ENCODE measurements at places on chromosomes 6 and 20. TPM values are rescaled to one million over a fixed set of nuclear protein-coding genes. Genes with fewer than 3 reads are reported as not detected.

DNA sequence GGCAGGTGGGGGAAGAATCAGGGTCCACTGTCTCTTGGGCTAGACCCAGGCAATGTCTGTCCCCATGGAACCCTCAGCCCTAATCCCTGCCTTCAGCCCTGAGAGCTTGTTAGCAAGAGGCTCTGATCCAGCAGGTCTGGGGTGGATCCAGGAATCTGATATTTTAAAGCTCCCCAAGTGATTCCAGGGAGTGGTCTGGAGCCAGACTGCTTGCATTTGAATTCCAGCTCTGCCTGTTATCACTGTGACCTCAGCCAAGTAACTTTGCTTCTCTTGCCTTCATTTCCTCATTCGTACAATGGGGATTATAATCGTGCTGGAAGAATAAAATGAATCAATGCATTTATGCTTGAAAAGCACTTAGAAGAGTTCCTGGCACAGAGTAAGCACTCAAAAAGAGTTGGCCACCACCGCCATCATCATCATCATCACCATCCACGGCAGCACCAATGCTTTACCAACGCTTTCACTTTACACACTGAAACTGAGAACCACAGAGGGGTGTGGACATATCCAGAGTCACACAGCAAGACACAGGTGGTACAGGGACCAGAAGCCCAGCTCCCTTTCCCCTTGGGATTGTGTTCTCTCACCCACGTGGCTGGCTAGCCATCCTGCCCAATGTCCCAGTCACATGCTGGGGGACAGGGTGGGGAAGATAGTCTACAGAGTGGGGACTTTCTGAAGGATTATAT, 75.7 kb upstream of the RALY start:
- DNase-seq = no peak
- no peak overlapping the region for H3K27ac ChIP-seq
- no peaks in the 10 kb centered on the region for H3K4me1 ChIP-seq

The WFDC5 gene
- not detected for total RNA-seq

GRCh38 chr6:2938632-2939083, 32.7 kb downstream of the SERPINB6 start:
- H3K27ac ChIP-seq = no peak overlapping the region
- H3K4me3 ChIP-seq = no peak overlapping the region
- no peaks in the 10 kb centered on the region for H3K36me3 ChIP-seq

DNA sequence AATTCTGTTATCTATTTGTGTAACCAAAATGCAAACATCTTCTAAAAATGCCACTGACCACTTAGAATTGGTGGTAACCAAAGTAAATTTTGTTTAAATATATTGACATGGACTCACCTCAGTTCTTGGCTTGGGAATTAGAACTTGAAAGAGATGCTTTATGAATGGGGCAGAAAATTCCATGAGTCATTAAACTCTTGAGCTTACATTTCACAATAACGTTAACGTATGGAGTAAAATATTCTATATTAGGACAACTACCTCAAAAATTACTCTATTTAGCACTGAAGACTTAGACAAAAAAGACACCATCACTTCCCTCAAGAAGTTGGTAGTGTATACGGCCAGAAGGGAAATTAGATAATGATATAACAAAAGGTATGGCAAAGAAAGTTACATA, 752.2 kb upstream of the MARCKS start:
- no peak overlapping the region for H3K4me3 ChIP-seq
- no peaks in the 10 kb centered on the region for H3K36me3 ChIP-seq
- H3K27ac ChIP-seq = no peak overlapping the region

DNA sequence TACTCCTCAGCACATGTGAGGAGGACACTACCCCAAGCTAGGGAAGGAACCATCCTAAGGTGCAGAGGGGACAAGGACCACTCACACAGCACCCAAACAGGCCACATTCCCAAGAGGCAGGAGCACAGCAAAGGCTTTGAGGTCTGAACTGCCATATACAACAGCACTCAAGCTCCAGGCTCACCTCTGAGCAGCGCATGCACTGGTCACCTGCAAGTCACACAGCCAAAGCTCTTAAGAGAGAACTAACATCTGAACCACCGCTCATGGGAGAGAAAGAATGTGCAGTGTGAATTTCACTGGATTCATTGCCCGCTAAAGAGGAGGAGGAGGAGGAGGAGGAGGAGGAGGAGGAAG, 31.0 kb downstream of the NPEPL1 start:
- H3K4me3 ChIP-seq = no peak overlapping the region
- H3K27me3 ChIP-seq = no peaks in the 10 kb centered on the region
- H3K27ac ChIP-seq = no peak overlapping the region
- no peak for DNase-seq

- no peaks in the 10 kb centered on the region for H3K4me1 ChIP-seq
- no peak overlapping the region for H3K27ac ChIP-seq
- no peak for DNase-seq
Measured at GRCh38 chr20:35854713-35855348, 83.0 kb downstream of the PHF20 start.

DNA sequence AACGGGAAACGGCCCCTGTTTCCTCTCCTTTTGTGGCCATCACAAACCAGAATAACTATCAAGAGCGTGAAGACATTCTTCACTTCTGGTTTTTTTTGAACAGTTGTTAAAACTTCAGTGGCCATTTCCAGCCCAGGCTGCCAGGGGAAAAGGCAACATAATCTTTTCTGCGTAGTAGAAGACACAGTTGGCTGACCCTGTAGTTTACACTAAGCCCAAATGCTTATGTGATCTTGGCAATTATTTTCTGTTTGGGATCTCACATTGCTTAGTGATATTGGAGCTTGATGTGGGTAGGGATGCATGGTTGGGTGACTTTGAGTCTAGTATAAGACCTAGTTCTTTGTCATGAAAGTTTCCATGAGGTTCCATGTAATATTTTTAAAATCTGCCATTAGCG, 449.4 kb upstream of the CDH4 start:
- no peak for DNase-seq
- H3K36me3 ChIP-seq = no peaks in the 10 kb centered on the region
- no peak overlapping the region for H3K27ac ChIP-seq
- H3K4me1 ChIP-seq = no peaks in the 10 kb centered on the region

The PNPLA1 gene
- 0.14 TPM for total RNA-seq

The SLC12A5 gene
- total RNA-seq = 0.33 TPM

The VSX1 gene
- not detected for total RNA-seq

- DNase-seq = no peak
- no peak overlapping the region for H3K27ac ChIP-seq
- H3K27me3 ChIP-seq = no peaks in the 10 kb centered on the region
- no peaks in the 10 kb centered on the region for H3K4me1 ChIP-seq
Measured at GRCh38 chr6:132187816-132188215, 213.5 kb downstream of the MOXD1 start.

DNA sequence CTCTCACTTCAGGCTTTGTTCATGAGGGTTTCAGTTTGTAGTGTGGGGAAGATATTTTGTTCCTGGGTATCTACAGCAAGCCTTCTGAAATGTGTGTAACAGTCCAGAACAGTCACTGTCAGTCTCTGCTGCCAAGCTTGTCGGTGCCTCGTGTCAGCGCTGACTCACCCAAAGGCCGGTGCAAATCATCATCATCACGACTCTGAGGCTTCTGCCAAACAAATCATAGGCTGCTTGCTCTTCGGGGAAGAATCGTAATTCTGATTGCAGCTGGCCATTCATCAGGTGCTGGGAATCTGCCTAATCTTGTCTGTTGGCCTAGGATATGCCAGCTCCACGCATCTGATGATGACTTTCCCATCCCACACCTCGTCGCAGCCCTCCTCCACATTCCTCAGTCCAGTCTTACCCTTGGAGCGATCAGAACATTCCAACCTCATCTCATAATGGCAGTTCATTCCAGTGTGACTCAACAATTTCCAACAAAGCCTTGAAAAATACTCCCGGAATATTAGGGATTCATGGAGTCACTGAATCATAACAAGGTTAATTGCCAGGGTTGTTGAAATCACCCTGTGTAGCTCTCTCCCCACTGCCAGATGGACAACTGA, 40.9 kb downstream of the ALDH8A1 start:
- DNase-seq = no peak
- H3K4me1 ChIP-seq = no peaks in the 10 kb centered on the region
- no peaks in the 10 kb centered on the region for H3K27me3 ChIP-seq
- H3K36me3 ChIP-seq = no peaks in the 10 kb centered on the region
- H3K4me3 ChIP-seq = no peak overlapping the region

GRCh38 chr6:747028-747427, 54.1 kb upstream of the EXOC2 start:
- no peaks in the 10 kb centered on the region for H3K27me3 ChIP-seq
- no peak overlapping the region for H3K4me3 ChIP-seq
- peaks cover 4% of the 10 kb centered on the region for H3K4me1 ChIP-seq
- no peaks in the 10 kb centered on the region for H3K36me3 ChIP-seq
- no peak overlapping the region for H3K27ac ChIP-seq
- DNase-seq = no peak

GRCh38 chr6:117559299-117559698, 43.0 kb downstream of the GOPC start:
- no peak overlapping the region for H3K4me3 ChIP-seq
- H3K36me3 ChIP-seq = no peaks in the 10 kb centered on the region
- no peaks in the 10 kb centered on the region for H3K4me1 ChIP-seq
- H3K27me3 ChIP-seq = no peaks in the 10 kb centered on the region
- no peak overlapping the region for H3K27ac ChIP-seq

DNA sequence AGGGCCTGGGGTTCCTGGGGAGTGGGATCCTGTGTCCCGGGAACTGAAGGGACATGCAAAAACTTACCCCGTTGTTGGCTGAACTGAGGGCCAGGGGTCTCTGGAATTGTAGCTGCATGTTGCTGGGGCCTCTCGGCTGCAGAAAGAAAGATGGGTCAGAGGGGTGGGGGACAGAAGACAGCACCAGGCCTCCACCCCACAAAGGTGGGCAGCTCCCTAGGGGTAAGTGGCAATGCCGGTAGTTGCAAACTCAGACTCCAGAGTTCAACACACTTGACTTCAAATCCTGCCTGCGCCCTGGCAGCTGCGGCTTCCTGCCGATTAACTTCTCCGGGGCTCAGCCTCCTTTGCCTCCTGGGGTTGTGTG, 4.8 kb downstream of the ZBP1 start:
- H3K27ac ChIP-seq = no peak overlapping the region
- no peaks in the 10 kb centered on the region for H3K27me3 ChIP-seq
- H3K4me1 ChIP-seq = no peaks in the 10 kb centered on the region
- no peaks in the 10 kb centered on the region for H3K36me3 ChIP-seq

GRCh38 chr6:155818698-155819097, 363.1 kb upstream of the NOX3 start:
- H3K27ac ChIP-seq = no peak overlapping the region
- no peaks in the 10 kb centered on the region for H3K36me3 ChIP-seq
- H3K27me3 ChIP-seq = no peaks in the 10 kb centered on the region
- no peak overlapping the region for H3K4me3 ChIP-seq
- DNase-seq = no peak

The PGC gene
- not detected for total RNA-seq
